Kasumi-1 (cell line): ENCODE measurements at places on chromosomes 16 and 17.

DNA sequence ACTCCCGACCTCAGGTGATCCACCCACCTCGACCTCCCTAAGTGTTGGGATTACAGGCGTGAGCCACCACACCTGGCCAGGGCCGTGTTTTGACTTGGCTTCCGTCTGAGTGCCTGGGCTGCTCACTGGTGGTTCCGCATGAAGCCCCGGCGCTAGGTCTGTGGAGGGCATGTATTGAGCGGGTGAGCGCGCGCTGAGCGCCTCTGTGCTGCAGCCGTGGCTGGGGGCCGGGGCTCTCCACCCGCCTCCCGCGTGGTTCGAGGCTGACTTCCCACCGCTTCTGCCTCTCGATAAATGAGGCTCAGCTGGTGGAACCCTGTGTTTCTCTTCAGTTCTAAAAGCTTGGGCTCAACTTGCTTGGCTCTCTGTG, 38.9 kb upstream of the ATP2A3 start:
- no peak for DNase-seq

DNA sequence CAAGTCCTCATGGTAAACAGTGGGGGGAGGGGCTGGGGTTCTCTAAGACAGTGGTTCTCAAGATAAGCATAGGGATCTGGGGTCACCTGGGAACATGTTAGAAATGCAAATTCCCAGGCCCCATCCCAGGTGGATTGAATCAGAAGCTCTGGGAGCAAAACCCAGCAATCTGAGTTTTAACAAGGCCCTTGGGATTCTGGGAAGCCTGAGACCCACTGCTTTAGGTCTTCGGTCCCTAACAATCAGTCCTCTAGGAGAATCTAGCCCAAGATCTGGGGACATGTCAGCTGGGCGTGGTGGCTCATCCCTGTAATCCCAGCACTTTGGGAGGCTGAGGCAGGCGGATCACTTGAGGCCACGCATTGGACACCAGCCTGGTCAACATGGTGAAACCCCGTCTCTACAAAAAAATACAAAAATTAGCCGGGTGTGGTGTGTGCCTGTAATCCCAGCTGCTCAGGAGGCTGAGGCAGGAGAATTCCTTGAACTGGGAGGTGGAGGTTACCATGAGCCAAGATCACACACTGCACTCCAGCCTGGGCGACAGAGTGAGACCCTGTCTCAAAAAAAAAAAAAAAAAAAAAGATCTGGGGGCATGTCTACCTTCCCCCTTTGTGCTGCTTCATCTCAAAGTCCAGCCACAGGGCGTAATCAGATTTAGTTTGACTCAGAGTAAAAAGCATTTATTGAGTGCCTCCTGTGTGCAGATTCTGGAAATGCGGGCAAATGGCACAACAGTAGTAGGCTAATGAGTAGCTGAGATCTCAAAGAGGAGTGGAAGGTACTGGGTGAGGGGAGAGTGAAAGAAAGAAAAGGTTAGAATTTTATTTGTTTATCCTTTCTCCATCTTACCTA, 8.8 kb upstream of the NR1D1 start:
- DNase-seq, result no peak

DNA sequence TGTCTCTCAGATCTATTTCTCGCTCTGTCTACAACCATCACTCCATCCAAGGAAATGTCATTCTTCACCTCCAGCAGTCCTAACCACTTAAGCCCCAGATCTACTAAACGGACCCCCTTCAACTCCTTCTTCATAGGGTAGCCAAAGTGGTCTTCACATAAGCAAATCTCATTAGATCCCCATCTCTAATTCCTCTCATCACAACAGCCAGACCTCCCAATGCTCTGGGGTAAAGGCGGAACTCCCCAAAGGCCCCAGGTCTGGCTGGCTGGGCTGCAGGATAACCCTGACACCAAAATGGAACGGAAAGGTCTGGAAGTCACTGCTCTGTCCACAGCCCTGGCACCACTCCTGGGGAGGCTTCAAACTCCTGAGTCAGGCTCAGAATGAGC, 11.1 kb downstream of the ST3GAL2 start:
- DNase-seq, result no peak

- DNase-seq, result no peak
Observed at GRCh38 chr16:89864527-89864820, 8.9 kb upstream of the TCF25 start.

- no peak for DNase-seq
Observed at GRCh38 chr17:72381597-72382397, 261.0 kb downstream of the SOX9 start.

- no peak for DNase-seq
Observed at GRCh38 chr17:12553625-12554024, 112.1 kb upstream of the MYOCD start.
